ENCODE measurements at places on chromosomes 4 and X. TPM values are rescaled to one million over a fixed set of nuclear protein-coding genes. Genes with fewer than 3 reads are reported as not detected.
A peak's percentile ranks its signal among the peaks of the same experiment; 100 is the strongest.

DNA sequence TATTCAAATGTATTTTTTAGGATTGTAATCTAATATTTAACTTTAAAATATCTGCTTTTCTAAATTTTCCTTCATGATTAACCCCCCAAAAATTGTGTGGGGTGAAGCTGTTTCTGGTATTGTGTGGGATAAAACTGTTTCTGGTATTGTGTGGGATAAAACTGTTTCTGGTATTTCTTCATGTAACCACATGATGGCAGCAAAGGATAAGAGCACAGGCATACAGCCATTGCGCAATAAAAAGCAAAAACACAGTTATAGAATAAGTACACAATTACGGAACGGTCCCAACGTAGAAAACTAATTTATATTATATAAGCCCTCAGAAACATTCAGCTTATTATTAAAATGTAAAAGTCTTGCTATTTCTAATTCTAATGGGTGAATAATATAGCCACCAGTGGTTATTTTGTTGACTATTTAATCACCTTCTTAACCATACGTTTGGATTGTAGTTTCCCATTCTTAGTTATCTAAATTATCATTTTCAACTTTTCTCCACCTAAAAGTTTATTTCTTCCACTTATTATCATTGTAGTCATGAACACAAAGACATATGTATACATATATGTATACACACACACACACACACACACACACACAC is 333.9 kb upstream of the FSTL5 start:
- H3K27ac ChIP-seq: peak overlapping the region; percentile 53
- no peaks in the 10 kb centered on the region for H3K36me3 ChIP-seq
- H3K4me3 ChIP-seq: peak overlapping the region; percentile 46
- DNase-seq: no peak
- no peaks in the 10 kb centered on the region for H3K4me1 ChIP-seq

- no peaks in the 10 kb centered on the region for H3K4me1 ChIP-seq
- H3K36me3 ChIP-seq: no peaks in the 10 kb centered on the region
- peak overlapping the region; percentile 5 for H3K27ac ChIP-seq
These were observed 66.7 kb downstream of the COQ2 start for GRCh38 chr4:83217721-83218522.

DNA sequence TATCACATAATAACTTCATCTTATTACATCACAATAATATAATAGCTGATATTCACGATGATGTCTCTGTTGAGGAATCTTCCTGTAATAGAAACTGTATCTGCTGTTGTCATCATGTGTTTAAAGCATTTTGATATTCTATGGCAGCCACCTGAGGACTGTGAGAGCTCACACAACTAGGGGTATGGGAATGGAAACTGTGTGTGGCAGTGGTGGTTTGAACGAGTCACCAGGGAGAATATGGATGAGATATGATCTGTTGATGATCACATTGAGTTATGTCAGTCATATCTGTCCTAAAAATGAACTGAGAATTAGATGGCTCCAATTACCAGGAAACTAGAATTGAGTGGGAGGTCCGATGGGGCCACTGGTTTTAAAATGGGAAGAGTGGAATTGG is 169.6 kb downstream of the MID1IP1 start:
- no peak overlapping the region for H3K27ac ChIP-seq
- H3K4me1 ChIP-seq: peaks cover 9% of the 10 kb centered on the region
- H3K4me3 ChIP-seq: no peak overlapping the region
- H3K36me3 ChIP-seq: no peaks in the 10 kb centered on the region

The SSX2 gene
- not detected for total RNA-seq

The AGTR2 gene
- total RNA-seq: 0.69 TPM

The MAD2L1 gene
- total RNA-seq: 1.8 TPM

DNA sequence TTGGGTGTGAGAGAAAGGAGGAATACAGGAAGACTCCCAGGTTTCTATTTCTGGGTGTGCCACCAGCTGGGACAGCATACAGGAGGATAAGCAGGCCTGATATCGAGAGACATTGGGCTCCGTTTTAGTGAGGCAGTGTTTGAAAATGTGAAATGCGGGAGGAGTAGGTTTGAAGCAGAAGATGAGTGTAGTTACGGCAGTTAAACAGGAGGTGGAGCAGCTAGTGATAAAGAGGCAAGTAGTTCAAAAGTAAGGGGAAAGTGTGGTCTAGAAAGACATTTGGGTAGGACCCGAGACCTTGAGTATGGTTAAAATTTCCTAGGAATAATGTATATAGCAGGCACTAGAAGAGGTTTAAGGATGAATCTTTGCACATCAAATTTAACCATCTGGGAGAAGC is 42.4 kb downstream of the DCUN1D4 start:
- H3K27ac ChIP-seq: no peak overlapping the region
- H3K27me3 ChIP-seq: no peaks in the 10 kb centered on the region
- no peaks in the 10 kb centered on the region for H3K4me1 ChIP-seq
- peaks cover 78% of the 10 kb centered on the region for H3K36me3 ChIP-seq
- no peak overlapping the region for H3K4me3 ChIP-seq

The PPP4R3C gene
- total RNA-seq: not detected

- DNase-seq: no peak
- no peaks in the 10 kb centered on the region for H3K36me3 ChIP-seq
- H3K4me1 ChIP-seq: no peaks in the 10 kb centered on the region
- no peaks in the 10 kb centered on the region for H3K27me3 ChIP-seq
- no peak overlapping the region for H3K4me3 ChIP-seq
These were observed 50.4 kb downstream of the CCDC160 start for GRCh38 chrX:134287346-134287745.

The EVC2 gene
- total RNA-seq: 1.4 TPM

The MAGEA4 gene
- total RNA-seq: not detected

The RAB39B gene
- total RNA-seq: 0.11 TPM
